Glutamatergic neuron (in vitro differentiated cells): ENCODE measurements at places on chromosomes 1 and 21.
A peak's percentile ranks its signal among the peaks of the same experiment; 100 is the strongest.

GRCh38 chr1:183773482-183774274, 31.2 kb upstream of the RGL1 start:
- DNase-seq, result no peak

DNA sequence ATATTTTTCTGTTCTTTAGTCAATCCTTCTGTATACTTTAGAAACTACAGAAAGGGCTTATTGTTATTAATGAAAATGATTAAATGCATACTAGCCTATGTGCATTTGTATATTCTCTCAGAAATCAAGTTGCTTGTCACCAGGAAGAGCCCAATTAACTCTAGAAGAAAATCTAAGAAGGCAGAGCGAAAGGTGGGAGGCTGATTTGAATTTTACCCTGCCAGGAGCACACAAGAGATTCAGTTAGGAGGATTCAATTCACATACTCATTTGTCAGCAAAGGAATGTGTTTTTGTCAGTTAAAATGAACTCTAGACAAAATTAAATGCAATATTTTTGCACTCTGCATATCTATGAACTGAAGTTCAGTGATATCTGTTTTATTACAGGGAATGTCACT, 411.8 kb downstream of the KCNT2 start:
- no peak for DNase-seq

DNA sequence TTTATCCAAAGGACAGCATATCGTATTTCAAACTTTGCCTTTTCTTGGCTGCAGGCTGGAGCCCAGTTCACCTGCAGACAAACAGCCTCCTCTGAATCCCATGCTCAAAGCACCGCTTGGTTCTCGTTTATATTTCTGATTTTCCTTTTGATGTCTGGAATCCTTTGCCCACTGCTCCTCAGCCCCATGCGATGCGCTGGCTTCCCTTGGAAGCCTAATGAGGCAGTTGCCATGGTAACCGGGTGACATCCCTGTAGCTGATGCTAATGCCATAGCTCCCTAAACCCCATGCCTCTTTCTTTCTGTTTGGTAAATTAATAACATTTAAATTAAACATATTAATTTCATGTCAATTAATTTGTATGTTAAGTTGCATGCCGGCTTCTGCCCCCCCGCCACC, 327.1 kb downstream of the PRDM2 start:
- DNase-seq, result peak; percentile 25

DNA sequence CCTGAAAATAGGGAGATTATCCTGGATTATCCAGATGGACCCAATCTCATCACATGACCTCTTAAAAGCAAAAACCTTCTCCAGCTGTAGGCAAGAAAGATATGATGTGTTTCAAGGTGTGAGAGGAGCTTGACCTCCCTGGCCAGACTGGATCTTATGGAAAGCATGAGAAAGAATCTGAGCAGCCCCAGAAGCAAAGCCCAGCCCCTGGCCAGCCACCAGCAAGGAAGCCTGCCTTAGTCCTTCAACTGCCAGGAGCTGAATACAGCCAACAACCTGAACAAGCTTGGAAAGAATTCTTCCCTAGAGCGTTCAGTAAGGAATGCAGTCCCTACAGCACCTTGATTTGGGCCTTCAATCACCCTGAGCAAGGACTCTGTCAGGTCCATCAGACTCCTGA, 375.0 kb upstream of the CHRM3 start:
- DNase-seq, result no peak

- no peak for DNase-seq
Observed at GRCh38 chr1:224769452-224770335, 153.6 kb downstream of the CNIH3 start.

DNA sequence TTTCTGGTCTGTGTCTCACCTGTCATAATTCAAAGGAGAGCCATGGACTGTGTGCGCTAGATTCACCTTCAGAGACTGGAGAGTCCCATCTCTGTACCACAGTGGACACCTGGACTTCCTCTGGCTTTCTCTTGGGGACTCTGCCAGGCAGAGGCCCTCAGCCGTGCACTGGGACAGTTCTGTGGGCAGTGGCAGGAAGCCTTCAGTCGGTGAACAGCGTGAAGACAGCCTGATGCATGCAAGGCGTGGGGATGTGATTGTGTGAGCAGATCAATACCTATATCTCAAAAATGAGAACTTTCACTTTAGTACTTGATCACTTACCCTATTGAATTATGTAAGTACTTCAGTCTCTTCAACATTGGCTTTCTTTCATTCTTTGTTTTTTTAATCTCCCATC, 245.3 kb downstream of the DISC1 start:
- no peak for DNase-seq

- no peak for DNase-seq
Observed at GRCh38 chr1:208047476-208047934, 136.6 kb upstream of the CD34 start.

DNA sequence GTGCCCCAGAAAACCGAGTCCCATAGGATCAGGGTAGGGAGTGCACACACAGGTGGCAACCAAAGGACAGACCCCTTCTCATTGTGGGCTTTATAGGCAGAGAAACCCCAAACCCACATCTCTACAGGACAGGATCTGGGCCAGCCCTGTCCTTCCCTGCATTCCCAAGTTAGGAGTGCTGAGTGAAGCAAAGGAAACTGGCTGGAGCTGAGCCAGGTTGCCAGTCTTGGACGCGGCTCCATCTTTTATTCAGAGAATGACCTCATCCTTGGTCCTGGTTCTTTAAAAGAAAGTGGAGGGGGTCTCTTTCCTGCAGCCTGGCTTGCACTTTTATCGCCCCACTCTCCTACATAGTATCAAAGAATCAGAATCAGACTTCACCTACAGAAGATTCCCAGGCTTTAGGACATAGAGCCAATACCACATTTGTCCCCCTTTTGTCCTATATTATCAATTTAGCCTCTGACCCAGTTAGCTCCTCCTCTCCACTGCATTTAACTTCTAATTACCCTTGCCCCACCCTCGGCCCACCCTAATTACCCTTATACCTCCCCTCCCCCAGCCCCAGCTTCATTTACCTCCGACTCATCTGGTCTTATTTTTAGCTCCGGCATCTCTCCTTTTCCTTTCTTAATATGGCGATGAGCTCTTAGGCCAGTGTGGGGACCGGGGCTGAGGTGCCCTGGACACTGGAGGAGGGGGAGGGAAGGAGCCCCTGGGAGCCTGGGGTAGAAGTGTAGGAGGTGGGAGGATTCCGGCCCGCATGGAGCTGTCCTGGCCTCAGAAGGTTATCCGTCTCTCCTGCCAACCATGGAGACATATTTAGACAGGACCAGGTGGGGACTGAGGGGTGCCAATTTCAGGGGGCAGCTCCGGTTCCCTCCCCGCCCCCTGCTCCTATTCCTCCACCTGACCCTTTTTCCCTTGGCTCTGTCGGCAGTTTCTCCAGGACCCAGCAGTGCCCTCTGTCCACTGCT, at the start of gene CASQ1:
Gene CASQ1 (plus strand): TSS at position 927 of the 977 bp plus-strand sequence. CDS start 177 bp downstream, outside the sequence.
- no peak for DNase-seq

DNA sequence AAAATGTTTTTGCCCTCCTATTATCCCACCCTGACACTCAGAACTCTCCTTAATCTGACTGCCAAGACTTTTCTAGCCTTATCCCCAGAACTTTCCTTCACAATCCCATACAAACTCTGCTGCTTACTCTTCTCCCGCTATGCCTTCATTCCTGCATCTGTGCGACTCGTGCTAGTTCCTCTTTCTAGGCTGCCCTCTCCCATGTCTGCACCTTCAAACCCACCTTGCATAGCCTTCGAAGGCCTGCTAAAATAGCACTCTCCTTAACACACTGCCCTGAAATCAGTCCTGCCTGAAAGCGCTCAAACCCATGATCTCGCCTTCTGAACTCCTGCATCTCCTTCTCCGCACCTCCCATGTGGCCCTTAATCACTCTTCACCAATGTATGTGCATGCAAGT, 2.5 kb upstream of the NCF2 start:
- DNase-seq, result no peak

DNA sequence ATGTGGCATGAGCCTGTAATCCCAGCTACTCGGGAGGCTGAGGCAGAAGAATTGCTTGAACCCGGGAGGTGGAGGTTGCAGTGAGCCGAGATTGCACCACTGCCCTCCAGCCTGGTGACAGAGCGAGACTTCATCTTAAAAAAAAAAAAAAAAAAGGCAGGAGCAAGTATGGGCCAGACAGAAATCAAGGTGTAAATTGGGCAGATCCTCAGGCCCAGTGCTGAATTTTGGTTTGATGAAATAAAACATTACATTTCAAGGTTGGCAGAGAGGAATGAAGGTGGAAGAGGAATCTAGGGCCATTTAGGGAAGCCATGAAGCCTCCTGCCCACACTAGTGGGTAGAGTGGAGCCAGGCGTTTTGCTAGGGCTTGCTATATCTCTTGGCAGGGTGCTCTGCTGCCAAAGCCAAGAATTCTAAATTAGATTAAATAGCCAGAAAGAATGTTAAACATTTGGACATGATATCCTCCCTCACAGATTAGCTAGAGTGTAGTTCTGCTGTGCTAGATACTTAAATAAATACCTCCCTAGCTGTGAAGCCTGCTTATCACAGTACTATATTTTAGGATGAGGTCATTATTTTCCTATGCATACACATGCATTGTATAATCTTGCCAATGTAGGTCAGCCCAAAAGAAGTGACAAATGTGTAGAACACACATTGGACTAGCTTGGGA, 16.6 kb upstream of the LGALS8 start:
- DNase-seq, result no peak

- DNase-seq, result no peak
Observed at GRCh38 chr21:34695434-34695833, 26.6 kb downstream of the CLIC6 start.

DNA sequence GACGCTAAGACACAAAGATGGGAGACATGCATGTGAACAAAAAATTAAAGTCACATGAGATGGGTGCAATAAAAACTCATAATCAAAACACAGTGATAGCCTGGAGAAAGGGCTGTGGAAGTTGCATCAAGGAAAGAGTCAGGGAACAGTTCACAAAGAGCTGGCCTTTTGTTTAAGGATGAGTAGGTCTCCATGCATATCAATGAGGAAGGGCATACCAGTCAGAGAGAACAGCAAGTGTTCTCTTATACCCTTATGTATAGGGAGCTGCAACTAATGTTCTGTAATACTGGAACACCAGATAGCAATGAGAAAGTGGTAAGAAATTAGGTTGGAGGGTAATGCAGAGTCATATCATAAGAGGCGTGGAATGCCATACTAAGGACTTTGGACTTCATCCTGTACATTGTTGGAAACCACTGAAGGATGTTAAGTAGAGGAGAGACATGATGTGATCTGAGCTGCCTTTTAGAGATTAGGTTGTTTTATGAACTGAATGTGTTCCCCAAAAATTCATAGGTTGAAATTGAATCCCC, 46.7 kb upstream of the SAMD13 start:
- no peak for DNase-seq

- no peak for DNase-seq
Observed at GRCh38 chr21:29487154-29487553, 188.4 kb downstream of the BACH1 start.

GRCh38 chr1:21763694-21764419, 19.1 kb downstream of the USP48 start:
- DNase-seq, result no peak

GRCh38 chr1:176364236-176364905, 98.6 kb upstream of the PAPPA2 start:
- no peak for DNase-seq

- peak; percentile 57 for DNase-seq
Observed at GRCh38 chr1:41812051-41812450, 106.7 kb downstream of the HIVEP3 start.

- DNase-seq, result no peak
Observed at GRCh38 chr21:34728479-34728878, 59.7 kb downstream of the CLIC6 start.

- DNase-seq, result peak; percentile 54
Observed at GRCh38 chr1:34918977-34919561, 10.4 kb downstream of the DLGAP3 start.

GRCh38 chr1:231883382-231883781, 256.8 kb downstream of the DISC1 start:
- no peak for DNase-seq

GRCh38 chr1:201921952-201922558, 24.3 kb downstream of the LMOD1 start:
- DNase-seq, result no peak

DNA sequence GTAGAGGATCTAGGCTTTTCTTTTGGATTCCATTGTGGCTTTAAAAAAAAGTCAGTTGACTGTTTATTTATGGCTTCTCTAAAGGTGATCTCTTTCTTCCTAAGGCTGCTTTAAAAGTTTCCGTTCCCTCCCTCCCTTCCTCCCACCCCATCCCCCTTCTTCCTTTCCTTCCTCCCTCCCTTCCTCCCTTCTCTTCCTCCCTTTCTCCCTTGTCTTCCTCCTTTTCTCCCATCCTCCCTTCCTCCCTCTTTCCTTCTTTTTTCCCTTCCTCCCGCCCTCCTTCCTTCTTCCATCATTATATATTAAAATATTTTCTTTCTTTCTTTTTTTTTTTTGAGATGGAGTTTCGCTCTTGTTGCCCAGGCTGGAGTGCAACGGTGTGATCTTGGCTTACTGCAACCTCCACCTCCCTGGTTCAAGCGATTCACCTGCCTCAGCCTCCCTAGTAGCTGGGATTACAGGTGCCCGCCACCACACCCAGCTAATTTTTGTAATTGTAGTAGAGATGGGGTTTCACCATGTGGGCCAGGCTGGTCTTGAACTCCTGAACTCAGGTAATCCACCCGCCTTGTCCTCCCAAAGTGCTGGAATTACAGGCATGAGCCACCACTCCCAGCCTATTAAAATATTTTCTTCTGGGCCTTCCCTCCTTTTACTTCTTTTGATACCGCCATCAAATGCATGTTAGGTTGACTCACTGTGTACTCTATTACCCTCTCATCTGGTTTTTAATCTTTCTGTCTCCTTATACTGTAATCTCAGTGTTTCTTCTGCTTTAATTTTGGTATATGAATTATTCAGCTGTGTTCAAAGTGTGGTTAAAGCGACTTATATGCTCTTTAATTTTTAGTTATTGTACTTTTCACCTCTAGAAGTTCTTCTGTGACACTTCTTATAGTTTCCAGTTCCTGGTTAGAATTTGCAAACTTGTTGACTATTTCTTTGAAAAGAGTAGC, 59.2 kb upstream of the ATP5PO start:
- no peak for DNase-seq

GRCh38 chr1:215887627-215888026, 320.5 kb downstream of the KCTD3 start:
- DNase-seq, result no peak

- no peak for DNase-seq
Observed at GRCh38 chr1:7401814-7402547, 369.1 kb upstream of the VAMP3 start.

DNA sequence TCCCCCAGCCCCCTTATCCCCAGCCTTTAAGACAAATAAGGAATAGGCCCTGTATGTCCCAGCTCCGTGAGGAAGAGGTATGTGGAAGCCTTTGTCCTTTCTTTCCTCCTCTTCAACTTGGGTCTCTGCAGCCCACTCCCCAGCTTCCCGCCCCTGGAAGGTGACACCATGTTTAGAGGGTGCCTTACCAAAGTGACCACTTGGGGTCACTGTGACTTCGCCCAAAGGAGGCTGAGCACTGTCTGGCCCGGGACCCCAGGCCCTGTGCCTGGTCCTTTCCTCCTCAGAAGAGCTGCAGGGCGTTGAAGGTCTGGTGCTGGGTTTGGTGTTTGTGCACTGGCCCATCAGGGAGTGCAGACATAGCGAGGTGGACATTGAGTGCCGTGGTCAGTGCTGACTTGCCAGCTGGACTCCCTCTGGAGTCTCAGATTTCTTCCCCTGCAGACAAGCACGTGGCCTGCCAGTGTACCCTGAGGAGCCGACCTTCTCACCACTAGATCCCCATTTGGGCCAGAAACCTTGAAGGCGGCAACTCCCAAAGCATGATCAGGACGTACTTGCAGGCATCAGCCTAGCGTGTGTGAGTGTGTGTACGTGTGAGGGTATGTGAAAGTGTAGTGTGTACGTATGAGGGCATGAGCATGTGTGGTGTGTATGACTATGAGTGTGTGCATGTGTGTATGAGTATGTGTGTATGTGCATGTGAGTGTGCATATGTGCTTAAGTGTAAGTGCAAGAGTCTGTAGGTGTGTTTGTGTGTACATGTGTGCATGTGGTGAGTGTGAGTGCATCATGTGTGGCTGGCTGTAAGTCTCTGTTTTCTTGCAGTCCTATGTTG, 181.4 kb upstream of the KIAA0040 start:
- peak; percentile 79 for DNase-seq
